ENCODE measurements at places on chromosomes 5 and 9.

DNA sequence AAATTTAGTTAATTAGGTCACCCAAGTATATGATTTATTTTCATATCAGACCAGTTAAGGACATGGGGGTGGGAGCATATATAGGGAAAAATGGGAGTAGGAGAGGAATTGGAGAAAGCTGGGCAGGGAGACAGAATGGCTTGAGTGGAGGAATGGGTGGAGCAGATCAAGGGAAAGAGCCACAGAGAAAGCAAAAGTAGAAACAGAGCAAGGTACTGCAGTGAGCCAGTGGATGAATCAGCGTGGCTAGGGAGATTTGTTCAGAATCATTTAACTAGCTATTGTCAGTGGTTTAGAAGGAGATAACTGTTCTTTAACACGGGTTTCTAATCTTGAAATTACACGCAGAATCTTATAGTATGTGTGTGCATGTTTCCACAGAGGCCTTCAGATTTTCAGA, 37.4 kb downstream of the SNX24 start:
- DNase-seq: peak; percentile 33

DNA sequence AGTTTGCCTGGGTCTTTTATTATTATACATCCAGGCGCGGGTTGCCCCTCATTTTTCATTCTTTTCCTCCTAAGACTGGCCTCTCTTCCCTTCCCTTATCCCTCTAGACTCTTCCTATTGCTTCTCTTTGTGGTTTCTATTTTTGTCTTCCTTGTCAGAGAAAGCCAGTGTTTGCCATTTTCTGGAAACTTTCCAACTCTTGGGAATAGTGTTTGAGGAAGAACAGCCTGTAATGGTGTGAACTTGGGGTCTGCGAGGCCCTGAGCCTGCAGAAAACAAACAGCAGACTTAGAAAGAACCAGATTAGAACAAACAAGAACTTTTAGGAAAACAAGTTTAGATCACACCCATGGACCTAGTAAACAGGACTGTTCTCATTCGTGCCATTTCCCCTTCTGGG, 15.5 kb downstream of the PRKACG start:
- DNase-seq: no peak

DNA sequence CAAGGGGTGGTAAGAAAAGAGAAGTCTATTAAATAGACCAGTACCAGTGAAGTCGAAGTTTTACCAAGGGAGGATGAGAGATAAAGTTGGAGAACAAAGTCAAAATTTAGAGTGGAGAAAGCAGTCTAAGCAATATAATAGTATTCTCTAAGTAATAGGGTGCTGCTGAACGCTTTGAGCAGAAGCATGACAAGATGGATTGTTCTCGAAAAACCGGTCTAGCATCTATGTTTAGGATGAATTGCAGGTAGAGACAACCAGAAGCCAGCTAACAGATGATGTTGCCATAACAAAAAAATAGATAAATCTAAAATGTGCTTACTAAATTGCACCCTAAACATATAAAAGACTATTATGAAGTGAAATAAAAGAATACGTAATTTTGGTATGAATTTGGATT, 237.0 kb downstream of the PRELID2 start:
- no peak for DNase-seq

DNA sequence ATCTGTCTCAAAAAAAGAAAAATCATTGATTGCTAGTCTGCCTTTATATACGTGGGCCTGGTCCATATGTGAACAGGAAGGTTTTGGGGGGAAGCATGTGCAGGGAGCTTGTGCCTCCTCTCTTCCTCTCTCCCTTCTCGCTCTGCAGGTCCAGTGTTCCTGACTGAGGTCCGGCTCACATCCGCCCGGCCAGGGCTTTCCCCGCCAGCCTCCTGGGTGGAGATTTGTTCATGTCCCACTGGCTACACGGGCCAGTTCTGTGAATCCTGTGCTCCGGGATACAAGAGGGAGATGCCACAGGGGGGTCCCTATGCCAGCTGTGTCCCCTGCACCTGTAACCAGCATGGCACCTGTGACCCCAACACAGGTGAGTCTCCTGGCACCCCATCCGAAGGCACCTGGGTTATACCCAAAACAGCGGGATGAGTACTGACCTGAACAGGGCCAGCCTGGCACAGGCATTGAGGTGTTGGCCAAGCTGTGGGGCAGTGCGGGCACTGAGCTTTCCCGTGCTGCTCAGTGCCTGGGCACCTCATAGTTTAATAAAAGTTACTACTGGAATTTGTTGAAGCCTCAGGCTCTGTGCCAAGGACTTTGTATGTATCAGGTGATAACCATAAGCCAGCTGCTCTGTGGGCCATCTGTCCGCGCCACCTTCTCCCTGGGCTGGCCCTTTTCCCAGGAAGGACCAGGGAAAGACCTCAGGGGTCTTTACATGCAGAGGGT, 39.4 kb upstream of the AIF1L start:
- DNase-seq: no peak
